Stimulated activated CD4-positive, alpha-beta T cell treated with anti-CD3 and anti-CD28 coated beads, Interleukin-4, amount 100 ng/mL, for 1 hour (primary cell): ENCODE measurements at places on chromosomes 5 and 9.

GRCh38 chr9:131524665-131525315 lies 6.3 kb downstream of the UCK1 start:
- no peak for DNase-seq

DNA sequence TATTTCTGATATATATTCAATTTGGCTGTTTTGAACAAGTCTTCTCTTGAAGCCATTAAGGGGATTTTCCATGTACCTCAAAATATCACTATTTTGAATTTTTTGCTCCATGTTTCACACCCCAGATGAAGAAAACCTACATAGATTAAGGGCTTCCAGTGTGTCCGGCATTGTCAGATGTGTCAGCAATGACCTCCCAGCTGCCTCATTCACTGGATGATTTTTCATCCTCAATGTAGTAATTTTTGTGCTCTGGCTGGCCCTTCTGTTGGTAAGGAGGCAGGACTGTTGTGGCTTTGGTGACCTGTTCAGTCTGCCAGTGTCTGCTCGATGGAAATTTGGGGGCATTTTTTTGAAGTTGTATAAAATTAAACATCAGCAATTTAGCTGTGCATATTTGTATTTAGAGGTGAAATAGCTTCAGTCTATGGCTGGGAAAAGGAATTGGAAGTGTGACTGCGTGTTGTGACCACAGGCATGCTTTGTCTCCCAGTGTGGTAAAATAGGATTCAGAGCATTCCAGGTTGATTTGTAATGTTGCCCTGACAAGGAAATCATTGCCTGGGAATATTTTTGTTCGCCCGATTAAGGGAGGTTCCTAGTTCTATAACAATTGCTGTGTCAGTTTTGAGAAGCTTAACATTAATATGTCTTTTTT lies 312.4 kb downstream of the ARHGEF28 start:
- no peak for DNase-seq

- no peak for DNase-seq
Measured at GRCh38 chr9:119963258-119963797, 594.1 kb upstream of the BRINP1 start.

DNA sequence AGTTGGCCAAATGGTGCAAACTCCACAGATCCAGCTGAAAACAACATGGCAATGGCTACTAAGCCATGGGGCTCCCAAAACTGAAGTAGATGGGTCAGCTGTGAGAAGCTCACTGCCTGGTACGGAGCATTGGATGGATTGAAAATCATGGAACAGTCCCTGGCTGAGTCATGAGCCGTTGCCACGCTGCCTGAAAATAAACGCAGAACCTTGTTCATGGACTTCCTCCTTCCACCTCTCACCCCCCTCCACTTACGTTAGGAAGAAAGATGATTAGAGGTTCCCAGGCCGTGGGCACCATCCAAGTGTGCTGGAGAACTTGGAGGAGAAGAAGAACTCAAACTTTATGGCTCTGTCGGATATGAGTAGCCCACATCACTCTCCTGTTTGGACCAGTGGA lies 6.8 kb upstream of the DIPK1B start:
- DNase-seq = no peak

- no peak for DNase-seq
Measured at GRCh38 chr5:35171078-35171477, 59.2 kb downstream of the PRLR start.

GRCh38 chr9:112203536-112203935 lies 28.4 kb upstream of the SUSD1 start:
- DNase-seq = no peak

- DNase-seq = no peak
Measured at GRCh38 chr9:112059145-112059965, 115.7 kb downstream of the SUSD1 start.

GRCh38 chr9:89339807-89340206 lies 21.5 kb downstream of the SECISBP2 start:
- no peak for DNase-seq

DNA sequence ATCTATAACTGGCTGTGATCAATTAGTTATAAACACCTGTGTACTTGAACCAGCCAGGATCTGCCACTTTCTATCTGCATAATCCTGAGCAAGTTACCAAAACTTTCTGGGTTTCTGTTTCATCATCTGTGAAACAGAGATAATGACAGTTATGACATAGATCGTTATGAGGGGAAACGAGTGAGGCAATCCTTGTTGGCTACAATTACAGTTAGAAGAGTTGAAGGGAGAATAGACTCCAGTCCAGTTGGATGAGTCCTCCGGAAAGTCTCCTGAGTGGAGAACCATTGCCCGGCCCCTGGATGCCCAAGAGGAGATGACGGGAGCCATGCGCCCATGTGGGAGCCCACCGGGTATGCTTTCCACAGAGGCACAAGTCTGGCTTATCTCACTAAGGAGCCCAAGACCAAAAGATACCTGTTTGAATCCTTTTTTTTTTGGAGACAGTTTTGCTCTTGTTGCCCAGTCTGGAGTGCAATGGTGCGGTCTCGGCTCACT lies 4.5 kb downstream of the PDE6A start:
- no peak for DNase-seq

DNA sequence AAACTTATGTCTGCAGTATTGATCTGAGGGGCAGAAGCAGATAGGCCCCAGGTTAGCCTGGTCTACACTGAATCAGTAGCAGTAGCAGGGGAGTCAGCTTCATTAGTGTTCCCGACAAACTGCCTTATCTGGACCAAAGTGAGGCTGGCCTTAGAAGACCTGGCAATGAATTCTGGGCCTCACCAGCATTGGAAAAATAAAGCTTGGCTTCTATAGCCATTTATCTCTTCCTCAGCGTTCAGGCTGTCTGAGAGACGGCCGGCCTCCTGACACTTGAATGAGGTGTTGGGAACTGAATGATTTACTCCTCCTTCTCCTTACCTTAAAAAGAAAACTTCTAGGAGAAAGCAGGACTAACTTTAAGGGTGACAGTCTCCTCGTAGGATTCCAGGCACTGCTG lies 141.8 kb upstream of the RUSC2 start:
- DNase-seq = no peak

DNA sequence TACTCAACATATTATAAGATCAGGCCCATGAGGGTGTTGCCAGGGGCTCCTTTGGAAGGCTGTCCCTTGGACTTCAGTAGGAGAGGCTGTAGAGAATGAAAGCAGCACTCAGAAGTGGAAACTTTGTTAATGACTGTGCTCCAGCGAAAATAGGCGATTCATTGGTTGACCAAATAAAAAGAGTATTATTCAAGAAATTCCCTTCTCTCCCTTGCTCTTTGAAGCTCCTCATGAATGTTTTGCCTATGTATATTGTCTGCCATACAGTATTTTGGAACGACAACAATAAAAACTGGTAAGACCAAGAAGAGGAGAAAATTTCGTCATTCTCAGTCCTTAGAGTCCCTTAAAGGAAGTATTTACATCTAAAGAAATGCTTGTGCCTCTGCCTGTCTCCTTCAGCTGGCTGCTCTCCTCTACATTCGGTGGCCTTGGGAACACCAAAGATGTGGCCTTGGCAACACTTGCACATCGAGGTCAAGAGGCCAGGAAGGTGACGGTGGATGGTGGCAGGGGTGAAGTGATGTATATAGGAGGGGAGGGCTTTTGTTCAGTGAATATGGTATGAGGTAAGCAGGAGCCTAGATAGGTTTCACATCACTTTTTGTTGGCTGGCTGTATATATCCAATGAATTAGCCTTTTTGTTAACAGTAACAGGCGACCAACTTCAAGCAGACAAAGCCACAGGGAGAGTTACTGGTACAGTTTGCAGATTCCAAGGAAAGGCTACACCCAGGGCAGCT lies 95.0 kb upstream of the ACTBL2 start:
- no peak for DNase-seq

DNA sequence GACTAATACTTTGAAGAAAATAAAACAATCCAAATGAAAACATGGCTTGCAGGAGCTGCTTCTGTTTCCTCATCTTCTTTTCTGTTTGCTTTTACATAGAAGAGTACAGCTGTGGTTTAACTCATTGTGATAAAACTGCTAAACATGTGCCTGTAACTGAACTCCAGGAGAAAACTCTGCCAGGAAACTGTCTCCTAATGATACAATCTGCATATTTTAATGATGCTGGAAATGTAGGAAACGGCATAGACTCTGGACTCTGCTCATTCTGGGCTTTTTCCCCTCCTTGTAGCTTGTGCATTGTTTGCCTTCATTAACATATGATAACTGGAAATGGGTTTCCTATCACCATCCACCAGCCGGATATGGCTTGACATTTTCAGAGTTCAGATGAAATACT lies 813.3 kb upstream of the WWC1 start:
- DNase-seq = no peak

DNA sequence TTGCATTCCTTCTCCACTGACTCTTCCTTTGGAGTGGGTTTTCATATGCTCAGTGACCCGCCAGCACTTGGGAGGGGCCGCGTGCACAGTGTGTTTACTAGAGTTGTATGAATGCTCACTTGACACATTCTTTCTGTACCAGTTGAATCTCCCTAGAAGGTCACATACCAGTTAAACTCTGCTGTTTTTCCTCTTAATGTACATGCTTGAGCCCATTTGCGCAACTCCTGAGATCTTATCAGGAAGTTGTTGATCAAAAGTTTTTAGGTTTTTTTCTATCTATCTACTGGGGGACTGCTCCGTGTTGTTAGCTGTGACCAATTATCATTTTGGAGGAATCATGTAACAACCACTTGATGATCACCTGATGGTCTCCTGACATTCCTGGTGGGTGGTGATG lies 392.7 kb downstream of the CDH9 start:
- DNase-seq = no peak

DNA sequence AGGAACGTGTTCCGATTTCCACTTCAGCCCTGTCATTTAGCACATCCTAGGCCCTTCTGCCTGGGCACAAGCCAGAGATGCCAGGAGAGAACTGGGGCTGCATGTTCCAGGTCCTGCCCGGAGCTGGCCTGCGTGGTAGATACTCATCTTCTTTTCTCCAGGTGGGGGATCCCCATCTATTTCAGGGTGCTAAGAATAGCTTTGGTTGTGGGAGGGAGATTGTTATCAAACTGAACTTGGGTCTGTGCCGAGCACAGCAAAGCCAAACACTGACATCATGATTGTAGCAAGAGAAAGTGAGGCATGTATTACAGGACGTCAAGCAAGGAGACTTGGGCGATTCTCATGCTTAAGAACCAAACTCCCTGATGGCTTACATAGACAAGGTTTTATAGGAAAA lies 18.2 kb downstream of the C9orf153 start:
- DNase-seq = no peak

DNA sequence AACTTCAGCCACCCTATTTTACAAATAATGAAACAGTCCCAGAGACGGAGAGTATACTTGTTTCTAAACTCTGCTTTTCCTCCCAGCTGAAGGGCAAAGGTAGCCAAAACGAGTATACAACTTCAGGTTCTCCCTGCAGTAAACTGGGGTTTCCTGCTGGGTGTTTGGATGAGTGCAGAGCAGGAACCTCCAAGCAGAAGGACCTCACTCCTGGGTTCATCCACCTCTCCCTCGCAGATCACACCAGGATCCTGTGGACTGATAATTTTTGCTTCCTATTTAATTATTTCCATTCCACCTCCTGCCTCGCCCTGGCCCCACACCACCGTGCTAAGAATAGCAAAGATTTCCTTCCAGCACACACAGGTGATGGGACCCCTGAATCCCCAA lies 2.0 kb upstream of the FOXB2 start:
- DNase-seq = no peak

DNA sequence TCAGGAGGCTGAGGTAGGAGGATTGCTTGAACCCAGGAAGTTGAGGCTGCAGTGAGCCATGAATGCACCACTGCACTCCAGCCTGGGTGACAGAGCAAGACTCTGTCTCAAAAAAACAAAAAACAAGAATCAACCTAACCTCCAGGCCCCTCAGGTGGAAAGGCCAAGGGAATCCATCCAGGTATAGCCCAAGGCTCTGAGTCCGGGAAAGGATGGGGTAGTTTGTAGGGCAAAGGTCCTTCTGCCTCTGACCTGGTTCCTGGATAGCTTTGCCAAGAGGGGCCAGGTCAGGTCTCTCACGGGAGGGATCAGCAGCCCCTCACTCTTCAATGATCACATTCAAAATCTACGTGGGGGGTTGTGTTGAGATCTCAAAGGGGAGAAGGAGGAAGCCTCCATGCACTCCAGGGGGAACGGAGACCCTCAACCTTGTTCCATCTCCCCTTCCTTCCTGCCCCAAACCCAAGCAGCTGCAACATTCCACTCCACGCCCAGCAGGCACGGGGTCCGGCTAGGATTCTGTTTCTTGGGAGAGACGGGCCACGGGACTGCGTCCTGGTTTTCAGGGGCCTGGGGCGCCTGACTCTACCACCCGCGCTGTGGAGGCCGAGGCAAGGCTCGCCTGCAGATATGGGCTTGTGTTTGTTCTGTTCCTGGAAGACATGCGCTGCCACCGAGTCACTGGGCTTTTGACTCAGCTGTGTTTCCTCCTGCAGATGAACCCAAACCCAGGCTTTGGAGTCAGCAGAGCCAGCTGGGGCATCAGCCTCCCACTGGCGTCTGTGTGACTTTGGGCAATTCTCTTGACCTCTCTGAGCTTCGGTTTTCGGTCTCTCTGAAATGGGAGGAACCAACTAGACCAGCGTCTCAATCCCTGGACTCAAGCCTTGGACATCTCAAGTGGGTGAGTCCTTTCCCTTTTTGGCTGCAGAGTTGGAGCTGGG lies 35.5 kb downstream of the PLPP7 start:
- DNase-seq = no peak

- DNase-seq = no peak
Measured at GRCh38 chr5:155418960-155419579, 405.5 kb downstream of the KIF4B start.

DNA sequence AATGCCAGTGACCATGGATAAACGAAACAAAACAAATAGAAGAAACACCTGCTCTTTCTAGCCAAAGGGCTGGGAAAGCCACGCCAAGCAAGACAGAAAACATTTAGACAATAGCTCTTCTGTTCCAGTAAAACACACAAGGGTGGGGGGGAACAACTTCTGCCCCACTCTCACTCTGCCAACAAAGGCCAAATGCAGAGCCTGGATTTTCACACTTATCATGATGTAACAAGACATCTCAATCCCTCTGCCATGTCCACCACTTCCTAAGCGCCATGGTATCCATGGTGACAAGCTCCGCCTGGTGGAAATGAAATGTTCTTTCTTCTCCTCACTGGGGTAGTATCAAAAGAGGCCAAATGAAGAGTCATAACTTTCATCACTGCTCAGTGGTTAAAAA lies 60.6 kb downstream of the DRD1 start:
- no peak for DNase-seq

GRCh38 chr9:127113191-127113972 lies 9.1 kb downstream of the ANGPTL2 start:
- DNase-seq = no peak

- no peak for DNase-seq
Measured at GRCh38 chr5:1330146-1330846, 14.6 kb downstream of the CLPTM1L start.

GRCh38 chr9:80926611-80927010 lies 762.7 kb downstream of the TLE1 start:
- no peak for DNase-seq

DNA sequence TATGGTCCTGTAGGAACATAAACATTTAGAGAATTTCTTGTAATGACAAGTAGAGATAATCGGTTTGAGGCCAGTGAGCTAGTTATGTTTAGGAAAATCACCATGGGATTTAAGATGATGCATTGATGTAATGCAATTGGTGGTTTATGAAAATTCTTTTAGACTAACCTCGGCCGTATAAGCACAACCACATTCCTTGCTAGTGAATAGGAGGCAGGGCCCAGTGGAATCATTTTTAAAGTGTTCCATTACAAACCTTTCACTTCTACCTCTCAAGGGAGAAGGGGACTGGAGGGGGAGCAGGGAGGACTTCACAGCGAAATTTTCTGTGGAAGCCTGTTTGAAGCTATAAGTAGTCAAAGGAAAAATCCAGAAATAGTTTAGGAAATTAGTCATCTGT lies 71.8 kb upstream of the NFIL3 start:
- DNase-seq = no peak
